ENCODE measurements at places on chromosomes 13 and 19.

DNA sequence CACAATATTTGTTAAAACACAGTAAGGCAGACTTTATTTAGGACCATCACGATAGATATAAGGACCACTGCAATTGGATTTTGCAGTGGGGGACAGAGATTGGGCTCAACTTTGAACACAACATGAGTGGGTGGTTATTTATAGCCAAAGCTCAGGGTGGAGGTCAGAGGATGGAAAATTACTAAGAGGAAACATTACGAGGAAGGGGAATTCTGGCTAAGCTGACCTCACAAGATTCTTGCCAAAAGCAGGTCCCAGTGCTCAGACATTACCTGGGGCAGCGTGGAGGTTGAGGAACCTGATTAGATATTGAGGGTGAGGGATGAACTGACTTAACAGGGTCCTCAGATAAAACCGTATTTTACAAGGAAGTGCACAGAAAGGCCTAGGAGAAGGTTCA is 88.9 kb upstream of the NBEA start:
- no peaks in the 10 kb centered on the region for H3K4me1 ChIP-seq
- H3K27me3 ChIP-seq: no peaks in the 10 kb centered on the region
- H3K36me3 ChIP-seq: no peaks in the 10 kb centered on the region
- H3K27ac ChIP-seq: no peak overlapping the region
- DNase-seq: no peak
- no peak overlapping the region for H3K4me3 ChIP-seq

DNA sequence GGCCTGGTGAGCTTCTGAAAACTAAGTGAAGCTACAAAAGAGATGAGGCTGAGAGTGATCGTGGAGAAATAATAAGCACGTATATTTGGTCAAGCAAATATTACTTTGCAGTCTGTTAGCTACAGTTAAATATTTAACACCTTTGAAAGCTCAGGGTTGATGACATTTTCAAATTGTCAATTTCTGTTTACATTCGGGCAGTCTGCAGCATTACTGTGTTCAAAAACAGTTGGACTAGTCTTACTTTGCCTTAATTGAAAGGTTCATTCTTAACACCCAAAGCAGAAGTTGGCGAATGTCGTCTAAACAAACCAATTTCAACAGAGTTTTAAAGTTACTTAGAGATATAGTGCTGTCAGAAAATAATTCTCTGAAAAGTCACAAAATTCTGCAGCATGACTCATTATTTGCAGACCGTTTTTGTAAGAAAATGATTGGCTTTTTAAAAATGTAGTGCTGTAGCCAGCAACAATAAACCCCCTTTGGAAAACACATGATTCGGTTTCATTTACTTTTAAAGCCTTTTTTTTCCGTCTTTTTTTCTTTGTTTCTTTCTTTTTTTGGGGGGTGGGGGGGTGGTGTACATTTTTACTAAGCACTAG is 549.0 kb downstream of the GPC6 start:
- no peaks in the 10 kb centered on the region for H3K4me1 ChIP-seq
- no peaks in the 10 kb centered on the region for H3K27me3 ChIP-seq
- H3K4me3 ChIP-seq: no peak overlapping the region

DNA sequence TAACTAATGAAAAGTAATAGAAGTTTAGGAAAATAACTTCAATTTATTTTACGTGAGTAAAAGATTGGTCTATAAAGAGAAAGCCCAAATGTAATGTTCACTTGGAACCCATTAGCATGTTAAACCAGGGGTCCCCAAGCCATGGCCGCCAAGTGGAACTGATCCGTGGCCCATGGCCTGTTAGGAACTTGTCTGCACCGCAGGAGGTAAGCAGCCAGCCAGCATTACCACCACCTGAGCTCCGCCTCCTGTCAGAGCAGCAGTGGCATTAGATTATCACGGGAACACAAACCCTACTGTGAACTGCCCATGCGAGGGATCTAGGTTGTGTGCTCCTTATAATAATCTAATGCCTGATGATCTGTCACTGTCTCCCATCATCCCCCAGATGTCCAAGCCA is 818.7 kb upstream of the GPC6 start:
- H3K4me3 ChIP-seq: no peak overlapping the region
- no peaks in the 10 kb centered on the region for H3K36me3 ChIP-seq
- no peaks in the 10 kb centered on the region for H3K4me1 ChIP-seq
- H3K27ac ChIP-seq: no peak overlapping the region

- H3K27ac ChIP-seq: no peak overlapping the region
- no peak overlapping the region for H3K4me3 ChIP-seq
- peaks cover 2% of the 10 kb centered on the region for H3K27me3 ChIP-seq
Observed at GRCh38 chr13:109897988-109898624, 111.7 kb upstream of the IRS2 start.

Data from activated B cell treated with CpG ODN at 0.5 μM for 24 hours (primary cell).